Liver (tissue), 10 donors: ENCODE measurements at places on chromosomes 2 and 18. TPM values are rescaled to one million over a fixed set of nuclear protein-coding genes. Genes with fewer than 3 reads are reported as not detected.
A peak's percentile ranks its signal among the peaks of the same experiment; 100 is the strongest.

Gene IRS1
- total RNA-seq = 11.6 TPM

Gene SCG2
- not detected for total RNA-seq

Gene TFPI
- total RNA-seq = 152 TPM

Gene TFCP2L1
- total RNA-seq = 1.5 TPM

- no peak for DNase-seq
- H3K4me3 ChIP-seq = no peak overlapping the region
- H3K4me1 ChIP-seq = peaks cover 3% of the 10 kb centered on the region
- H3K36me3 ChIP-seq = peaks cover 2% of the 10 kb centered on the region
Observed at GRCh38 chr2:10355471-10356438, 53.1 kb downstream of the HPCAL1 start.

DNA sequence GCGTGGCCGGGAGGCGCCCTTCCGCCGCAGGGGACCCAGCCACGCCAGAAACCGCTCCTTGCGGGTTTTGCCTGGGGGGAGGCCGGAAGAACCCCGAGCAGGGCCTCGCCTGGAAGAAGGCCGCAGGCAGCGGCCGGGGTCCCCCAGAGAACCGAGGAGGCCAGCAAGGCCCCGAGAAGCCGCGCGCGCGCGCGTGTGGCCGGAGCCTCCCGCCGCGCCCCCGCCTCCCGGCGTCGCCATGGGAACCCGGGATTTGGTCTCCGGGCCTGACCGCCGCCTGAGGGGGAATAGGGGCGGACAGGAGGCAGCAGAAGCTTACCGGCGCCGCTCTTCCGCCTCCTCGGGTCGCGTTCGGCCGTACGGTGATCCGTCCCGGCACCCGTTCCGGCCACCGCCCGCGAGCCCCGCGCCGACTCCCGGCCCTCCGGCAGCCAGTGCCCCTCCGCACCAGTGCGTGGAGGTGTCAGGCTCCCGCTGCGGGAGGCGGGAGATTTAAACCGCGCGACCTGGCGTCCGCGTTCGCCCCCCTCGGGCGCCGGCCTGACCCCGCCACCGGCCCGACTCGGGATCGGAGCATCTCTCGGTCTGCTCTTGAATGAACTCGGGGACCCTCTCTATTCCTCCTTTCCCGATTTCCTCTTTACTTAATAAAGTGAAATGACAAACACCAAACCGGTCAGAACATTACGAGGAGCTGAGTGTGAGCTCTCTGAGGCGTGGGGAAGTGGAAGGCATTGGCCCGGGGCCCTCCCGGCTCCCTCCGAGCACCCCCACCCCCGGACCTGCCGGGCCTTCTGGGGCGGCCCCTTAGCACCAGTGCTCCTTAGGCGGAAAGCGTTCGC lies at the start of gene ICA1L:
ICA1L (minus strand) TSS at position 467 of the 842 bp plus-strand sequence. CDS start 42,757 bp downstream, outside the sequence.
- H3K36me3 ChIP-seq = peaks cover 2% of the 10 kb centered on the region
- peak; percentile 72 for DNase-seq
- H3K27me3 ChIP-seq = no peaks in the 10 kb centered on the region
- H3K4me1 ChIP-seq = peaks cover 14% of the 10 kb centered on the region
- peak within 1 kb of the TSS; percentile 77 for H3K4me3 ChIP-seq
- H3K27ac ChIP-seq = peak within 1 kb of the TSS; percentile 41

GRCh38 chr18:47163241-47163640 lies 12.9 kb downstream of the IER3IP1 start:
- no peak overlapping the region for H3K27ac ChIP-seq
- H3K4me1 ChIP-seq = no peaks in the 10 kb centered on the region
- no peak for DNase-seq
- no peaks in the 10 kb centered on the region for H3K36me3 ChIP-seq

DNA sequence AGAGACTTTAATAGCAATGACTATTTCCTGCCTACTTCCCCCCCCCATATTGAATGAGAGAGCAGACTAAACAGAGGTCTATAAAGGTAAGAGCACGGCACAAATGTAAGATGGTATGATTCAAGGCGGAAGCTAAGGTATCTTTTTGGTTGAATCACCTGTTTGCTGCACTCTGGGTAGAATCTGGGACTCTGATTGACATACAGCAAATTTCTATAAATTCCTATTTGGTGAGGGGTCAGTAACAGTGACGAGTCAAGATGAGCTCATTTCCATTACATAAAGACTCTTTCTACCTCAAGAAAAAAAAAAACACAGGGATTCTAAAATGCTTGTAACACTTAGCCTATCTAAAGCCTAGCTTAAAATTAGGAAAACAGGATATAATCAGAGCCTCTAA lies 297.3 kb downstream of the TNS1 start:
- no peaks in the 10 kb centered on the region for H3K27me3 ChIP-seq
- H3K36me3 ChIP-seq = no peaks in the 10 kb centered on the region
- no peak overlapping the region for H3K27ac ChIP-seq
- no peak overlapping the region for H3K4me3 ChIP-seq
- no peak for DNase-seq

DNA sequence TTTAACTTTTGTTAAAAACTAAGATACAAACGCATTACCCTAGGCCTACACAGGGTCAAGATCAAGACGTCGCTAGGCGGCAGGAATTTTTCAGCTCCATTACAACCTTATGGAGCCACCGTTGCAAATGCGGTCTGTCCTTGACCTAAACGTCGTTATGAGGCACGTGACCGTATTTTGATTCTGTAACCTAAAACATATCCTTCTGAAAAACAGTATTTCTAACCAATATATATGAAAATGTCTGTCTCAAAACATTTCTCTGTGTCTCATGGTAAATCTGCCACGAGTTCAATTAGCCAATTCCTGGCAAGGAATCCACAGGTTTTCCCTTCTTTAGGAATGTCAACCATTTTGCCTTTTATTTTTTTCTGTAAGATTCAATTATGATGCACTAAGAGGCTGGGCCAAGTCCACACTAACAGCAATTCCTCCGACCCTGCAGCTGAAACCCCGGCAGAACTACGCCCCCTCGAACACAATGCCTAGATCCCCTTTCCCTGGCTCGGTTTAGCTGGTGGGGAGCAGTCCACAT lies 1.7 kb downstream of the RTN4 start:
- no peak for DNase-seq
- peak overlapping the region; percentile 93 for H3K27ac ChIP-seq
- peak overlapping the region; percentile 79 for H3K4me3 ChIP-seq
- H3K4me1 ChIP-seq = peaks cover 13% of the 10 kb centered on the region
- H3K36me3 ChIP-seq = no peaks in the 10 kb centered on the region

DNA sequence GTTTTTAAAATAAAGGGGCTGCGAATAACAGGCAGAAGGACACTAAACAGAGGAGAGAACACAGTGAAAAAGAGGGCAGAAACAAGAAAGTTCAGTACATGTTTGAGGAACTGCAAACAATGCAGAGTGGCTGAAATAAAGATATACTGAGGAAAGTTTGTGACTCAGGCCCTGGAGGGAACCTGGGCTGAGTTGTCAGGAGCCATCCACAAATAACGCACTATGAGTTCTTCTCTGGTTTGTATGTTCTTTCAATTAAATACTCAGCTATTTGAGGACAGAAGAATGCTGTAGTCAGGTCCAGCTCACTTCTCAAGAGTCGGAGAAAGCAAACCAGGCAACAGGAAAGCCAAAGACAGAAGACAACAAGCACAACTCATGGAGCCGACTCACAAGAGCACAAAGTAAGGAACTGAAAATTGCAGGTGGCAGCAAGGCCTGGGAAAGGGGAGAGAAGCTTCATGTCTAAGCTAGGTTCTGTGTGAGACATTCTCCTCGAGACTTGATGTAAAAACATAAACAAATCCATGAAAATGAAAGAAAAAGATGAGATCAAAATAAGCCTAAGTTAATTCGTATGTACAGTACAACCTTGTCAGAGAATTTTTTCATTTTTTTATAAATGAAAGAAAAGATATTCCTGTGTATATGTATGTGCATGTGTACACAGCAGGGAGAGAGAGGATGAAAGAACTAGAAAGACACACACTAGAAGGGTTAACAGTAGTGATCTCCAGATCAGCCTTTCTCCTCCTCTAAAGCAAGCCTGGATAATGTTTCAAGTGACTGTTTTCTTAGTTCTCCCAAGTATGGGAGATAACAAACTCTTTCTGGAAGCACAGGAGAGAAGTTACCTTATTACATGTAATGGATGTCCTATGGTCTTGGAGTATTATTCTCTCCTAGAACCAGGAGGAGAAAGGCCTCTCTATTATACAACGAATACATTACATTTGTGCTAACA lies 41.5 kb downstream of the CHN1 start:
- H3K4me1 ChIP-seq = peaks cover 12% of the 10 kb centered on the region
- DNase-seq = no peak
- no peaks in the 10 kb centered on the region for H3K27me3 ChIP-seq
- H3K36me3 ChIP-seq = no peaks in the 10 kb centered on the region
- no peak overlapping the region for H3K4me3 ChIP-seq
- H3K27ac ChIP-seq = no peak overlapping the region

GRCh38 chr2:25867396-25868003 lies 10.8 kb downstream of the ASXL2 start:
- H3K36me3 ChIP-seq = peaks cover 8% of the 10 kb centered on the region
- DNase-seq = no peak
- H3K27ac ChIP-seq = no peak overlapping the region
- no peaks in the 10 kb centered on the region for H3K4me1 ChIP-seq

DNA sequence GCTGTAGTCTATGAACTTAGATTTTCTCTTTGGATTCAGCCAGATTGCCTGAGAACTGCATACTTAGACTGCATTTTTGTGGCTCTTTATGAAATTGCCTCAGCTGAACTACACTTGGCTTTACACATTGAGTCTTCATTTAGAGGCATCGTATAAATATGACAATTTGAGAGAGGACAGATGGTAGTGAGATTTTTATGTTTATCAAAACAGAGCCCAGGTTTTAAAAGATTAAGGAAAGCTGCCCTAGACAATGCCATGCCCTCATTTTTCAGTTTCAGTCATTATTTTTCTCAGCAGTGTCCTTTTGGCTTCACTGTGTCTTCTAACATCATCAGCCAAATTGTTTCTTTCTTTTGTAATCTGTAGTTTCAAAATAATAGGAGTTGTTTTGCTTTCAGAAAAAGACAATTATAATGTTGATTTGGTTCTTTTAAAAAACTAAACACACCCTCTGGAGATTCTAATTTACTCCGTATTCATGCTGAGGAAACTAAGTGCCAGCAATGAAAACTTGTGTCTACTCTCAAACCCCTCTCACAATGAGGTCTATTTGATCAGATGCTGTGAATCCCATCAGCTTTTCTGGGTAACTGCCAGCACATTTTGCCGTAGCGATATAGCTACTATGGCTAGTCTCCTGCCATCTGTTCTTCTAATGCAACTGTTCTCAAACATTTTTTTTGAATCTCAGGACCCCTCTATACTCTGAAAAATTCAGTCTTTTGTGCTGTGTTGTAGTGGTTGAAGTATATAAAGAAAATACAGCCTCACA lies 46.2 kb downstream of the TWSG1 start:
- no peaks in the 10 kb centered on the region for H3K36me3 ChIP-seq
- H3K4me1 ChIP-seq = no peaks in the 10 kb centered on the region
- DNase-seq = no peak
- H3K27ac ChIP-seq = no peak overlapping the region
- no peaks in the 10 kb centered on the region for H3K27me3 ChIP-seq

DNA sequence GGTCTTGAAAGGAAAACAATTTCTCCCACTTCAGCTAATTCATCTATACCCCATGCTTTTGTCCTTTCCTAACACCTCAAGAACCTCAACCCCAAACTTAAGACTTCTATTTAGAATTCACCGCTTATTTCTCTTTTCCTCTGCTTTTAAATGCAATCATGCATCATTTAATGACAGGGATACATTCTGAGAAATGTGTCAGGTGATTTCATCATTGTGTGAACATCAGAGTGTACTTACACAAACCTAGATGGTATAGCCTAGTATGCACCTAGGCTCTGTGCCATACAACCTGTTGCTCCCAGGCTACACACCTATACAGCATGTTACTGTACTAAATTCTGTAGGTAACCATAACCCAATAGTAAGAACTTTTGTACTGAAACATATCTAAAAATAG lies 22.9 kb downstream of the ARL5A start:
- no peak overlapping the region for H3K4me3 ChIP-seq
- DNase-seq = no peak
- H3K36me3 ChIP-seq = peaks cover 12% of the 10 kb centered on the region
- H3K27me3 ChIP-seq = no peaks in the 10 kb centered on the region

- H3K27ac ChIP-seq = peak overlapping the region; percentile 52
- H3K4me3 ChIP-seq = no peak overlapping the region
- no peaks in the 10 kb centered on the region for H3K27me3 ChIP-seq
- DNase-seq = no peak
- peaks cover 18% of the 10 kb centered on the region for H3K4me1 ChIP-seq
- no peaks in the 10 kb centered on the region for H3K36me3 ChIP-seq
Observed at GRCh38 chr18:77071061-77071460, 61.5 kb downstream of the MBP start.

- no peaks in the 10 kb centered on the region for H3K4me1 ChIP-seq
- no peaks in the 10 kb centered on the region for H3K27me3 ChIP-seq
Observed at GRCh38 chr2:163466331-163467250, 269.2 kb downstream of the FIGN start.
